NCI-H1436 treated with DMSO at 0.1 percent for 48 hours (cell line): ENCODE measurements at places on chromosomes 7 and 10.

DNA sequence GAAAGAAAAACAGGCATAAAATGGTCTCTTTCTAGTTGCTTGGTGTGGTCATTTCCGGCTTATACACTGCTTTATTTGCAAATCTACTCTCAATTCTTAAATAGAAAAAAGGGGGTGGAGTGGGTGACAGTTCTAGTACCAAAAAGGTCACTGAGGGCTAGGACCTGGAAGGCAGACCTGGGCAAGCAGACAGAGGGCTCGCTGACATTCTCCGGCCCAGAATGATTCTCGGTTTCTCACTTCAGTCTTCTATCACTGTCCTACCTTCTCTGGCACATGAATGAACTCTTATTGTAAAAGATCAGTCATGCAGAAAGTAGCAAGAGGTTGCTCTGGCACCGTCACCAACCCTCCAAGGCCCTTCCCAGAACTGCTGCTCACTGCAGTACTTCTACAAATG, 54.0 kb downstream of the MALSU1 start:
- DNase-seq = no peak

DNA sequence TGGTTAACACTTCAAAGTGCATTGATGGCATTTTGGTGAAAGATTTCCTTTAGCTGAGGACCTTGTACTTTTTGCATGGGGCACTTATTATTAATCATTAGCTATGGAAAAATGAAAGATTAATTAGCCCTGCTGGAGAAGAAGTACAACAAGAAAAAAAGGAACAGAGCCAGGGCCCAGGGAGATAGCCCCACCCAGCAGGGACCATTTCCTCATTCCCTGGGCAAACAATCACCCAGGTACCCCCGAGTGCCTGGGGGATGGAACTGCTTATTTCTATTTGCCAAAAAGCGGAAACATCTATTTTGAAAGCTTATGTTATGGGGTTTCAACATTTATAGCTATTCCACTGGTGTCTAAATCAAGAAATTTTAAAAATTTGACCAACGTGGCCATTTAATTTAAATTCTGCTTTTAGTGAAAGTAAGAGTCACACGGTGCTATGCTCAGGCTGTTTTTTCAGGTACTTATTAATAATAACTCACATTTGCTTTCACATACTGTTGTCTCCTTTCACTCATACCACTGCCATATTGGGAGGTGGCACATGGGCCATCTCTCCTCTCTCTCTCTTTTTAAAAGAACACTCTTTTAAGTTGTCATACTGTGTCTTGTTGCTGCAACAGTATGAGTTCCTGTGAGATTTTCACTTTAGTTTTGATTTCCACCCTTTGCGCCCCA, 143.6 kb upstream of the KIF5B start:
- DNase-seq = no peak

- no peak for DNase-seq
These were observed 171.1 kb upstream of the PHF14 start for GRCh38 chr7:10802526-10802925.

DNA sequence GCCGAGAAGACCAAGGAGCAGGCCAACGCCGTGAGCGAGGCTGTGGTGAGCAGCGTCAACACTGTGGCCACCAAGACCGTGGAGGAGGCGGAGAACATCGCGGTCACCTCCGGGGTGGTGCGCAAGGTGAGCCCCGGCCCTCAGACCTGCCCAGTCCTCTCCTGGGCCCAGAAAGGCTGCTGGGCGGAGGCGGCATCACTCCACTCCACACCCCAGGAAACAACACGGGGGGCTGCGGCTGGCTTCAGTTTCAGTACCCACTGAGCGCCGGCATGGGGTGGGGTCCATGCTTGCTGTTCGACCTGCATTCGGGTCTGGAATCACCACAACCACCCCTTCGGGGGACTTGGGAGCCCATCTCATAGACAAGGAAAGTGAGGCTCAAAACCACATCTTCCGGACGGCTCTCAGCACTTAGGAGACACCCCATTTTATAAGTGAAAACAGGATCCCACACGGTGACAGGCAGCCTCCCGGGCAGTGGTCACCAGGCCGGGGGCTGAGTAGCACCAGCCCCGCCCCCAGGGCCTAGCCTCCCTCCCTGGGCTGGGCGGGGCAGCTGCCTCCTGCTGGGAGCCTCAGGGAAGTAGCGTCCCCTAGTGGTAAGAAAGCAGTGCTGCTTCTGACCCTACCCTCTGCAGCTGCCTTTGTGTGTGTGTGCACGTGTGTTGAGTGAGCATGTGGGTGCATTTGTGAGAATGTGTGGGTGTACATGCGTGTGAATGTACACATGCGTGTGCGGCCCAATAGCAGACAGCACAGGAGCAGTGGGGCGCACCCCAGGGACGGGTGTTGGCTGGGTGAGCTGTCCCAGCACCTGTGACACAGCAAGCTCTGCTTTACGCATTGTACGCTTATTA, 1.8 kb downstream of the SNCG start:
- DNase-seq = no peak

DNA sequence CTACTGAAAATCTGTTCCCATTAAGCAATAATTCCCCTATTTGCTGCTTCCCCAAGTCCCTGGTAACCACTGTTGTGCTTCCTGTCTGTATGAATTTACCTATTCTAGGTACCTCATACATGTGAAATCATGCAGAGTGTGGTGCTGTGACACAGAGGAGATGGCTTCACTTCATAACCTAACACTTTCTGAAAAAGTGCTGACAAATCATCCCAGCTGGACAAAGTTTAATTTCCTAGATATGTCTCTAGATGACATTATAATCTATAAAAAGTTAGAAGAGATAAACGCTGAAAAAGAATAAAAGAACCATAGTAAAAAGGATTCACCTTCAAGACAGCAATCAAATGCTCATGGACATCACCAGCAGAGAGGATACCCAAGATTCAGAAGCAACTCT, 277.9 kb downstream of the SKIDA1 start:
- no peak for DNase-seq

GRCh38 chr10:31099664-31100063, 68.0 kb upstream of the ZNF438 start:
- DNase-seq = no peak

- DNase-seq = no peak
These were observed 31.2 kb upstream of the GARS1 start for GRCh38 chr7:30563326-30563942.

- DNase-seq = no peak
These were observed 48.5 kb downstream of the SORCS3 start for GRCh38 chr10:104689547-104689946.

DNA sequence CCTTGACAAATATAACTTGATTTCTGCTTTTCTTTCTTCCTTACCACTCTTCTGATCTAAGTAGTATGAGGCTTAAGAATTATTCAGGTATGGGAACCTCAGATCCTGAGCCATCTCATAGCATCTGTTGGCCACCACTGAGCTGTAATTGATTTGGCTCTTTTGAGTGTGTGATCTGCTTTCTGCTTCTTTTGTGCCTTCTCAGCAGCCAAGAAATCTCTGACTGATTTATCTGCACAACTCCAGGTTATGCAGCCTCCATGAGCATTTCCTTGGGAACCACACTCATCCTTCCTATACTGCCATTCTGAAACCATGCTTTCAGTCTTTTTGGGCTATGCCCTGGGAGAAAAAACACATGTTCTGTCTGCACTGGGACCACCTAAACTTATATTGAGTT, 178.0 kb upstream of the FAM3C start:
- no peak for DNase-seq

- no peak for DNase-seq
These were observed 184.2 kb downstream of the CCDC71L start for GRCh38 chr7:106476751-106477150.

GRCh38 chr10:111137587-111137986, 60.8 kb downstream of the ADRA2A start:
- DNase-seq = no peak

DNA sequence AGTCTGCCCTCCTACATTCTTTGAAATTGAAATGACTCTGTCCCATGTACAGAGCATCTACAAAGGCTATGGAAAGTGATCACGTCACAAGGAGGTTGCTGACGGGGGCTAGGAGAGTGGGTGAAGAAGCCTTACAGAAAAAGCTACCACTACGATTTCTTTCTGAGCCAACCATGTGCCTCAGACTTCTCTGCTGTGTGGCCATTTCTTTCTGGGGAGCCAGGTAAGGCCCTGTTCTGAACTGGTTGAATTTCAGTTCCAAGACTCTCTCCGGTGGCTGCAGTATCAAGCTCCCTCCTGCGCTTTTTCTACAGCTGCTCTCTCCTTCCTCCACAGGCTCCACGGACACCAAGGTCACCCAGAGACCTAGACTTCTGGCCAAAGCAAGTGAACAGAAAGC, 112.5 kb upstream of the PRSS1 start:
- no peak for DNase-seq

DNA sequence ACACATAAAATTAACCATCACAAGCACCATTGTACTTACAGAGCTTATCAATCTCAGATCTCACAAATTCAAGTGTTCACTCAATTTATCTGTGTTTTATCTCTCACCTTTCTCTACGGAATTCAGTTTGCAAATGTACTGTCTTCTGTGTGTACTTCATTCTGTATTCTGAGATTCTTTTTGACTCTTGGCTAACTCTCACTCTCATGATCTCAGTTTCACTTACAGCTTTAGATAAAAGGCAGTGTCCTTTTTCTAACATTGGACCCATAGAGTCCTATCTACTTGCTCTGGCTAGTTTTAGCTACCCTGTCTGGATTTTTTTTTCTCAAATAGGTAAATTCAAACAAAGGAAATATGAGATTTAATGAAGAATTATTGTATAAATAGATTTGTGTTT, 176.0 kb downstream of the CCDC7 start:
- DNase-seq = no peak

- no peak for DNase-seq
These were observed 619.0 kb upstream of the DPP6 start for GRCh38 chr7:153433223-153433622.

DNA sequence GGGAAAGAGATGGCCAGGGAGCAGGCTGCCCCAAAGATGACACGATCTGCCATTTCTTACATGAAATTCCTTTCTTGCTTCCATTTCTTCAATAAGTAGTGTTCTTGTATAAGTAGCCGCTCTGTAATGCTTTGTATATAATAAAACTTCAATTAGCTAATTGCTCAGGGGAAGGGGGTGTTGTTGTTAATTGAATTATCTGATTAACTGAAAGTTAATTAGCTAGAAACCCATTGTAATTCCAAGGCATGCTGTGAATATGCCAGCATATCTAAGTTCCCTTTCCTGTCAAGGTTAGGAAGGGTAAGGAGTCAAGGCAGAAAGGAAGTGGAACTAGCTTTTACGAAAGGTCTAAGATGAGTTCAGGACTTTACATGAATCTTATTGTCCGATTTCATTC, 765.9 kb downstream of the TYW1 start:
- DNase-seq = no peak

DNA sequence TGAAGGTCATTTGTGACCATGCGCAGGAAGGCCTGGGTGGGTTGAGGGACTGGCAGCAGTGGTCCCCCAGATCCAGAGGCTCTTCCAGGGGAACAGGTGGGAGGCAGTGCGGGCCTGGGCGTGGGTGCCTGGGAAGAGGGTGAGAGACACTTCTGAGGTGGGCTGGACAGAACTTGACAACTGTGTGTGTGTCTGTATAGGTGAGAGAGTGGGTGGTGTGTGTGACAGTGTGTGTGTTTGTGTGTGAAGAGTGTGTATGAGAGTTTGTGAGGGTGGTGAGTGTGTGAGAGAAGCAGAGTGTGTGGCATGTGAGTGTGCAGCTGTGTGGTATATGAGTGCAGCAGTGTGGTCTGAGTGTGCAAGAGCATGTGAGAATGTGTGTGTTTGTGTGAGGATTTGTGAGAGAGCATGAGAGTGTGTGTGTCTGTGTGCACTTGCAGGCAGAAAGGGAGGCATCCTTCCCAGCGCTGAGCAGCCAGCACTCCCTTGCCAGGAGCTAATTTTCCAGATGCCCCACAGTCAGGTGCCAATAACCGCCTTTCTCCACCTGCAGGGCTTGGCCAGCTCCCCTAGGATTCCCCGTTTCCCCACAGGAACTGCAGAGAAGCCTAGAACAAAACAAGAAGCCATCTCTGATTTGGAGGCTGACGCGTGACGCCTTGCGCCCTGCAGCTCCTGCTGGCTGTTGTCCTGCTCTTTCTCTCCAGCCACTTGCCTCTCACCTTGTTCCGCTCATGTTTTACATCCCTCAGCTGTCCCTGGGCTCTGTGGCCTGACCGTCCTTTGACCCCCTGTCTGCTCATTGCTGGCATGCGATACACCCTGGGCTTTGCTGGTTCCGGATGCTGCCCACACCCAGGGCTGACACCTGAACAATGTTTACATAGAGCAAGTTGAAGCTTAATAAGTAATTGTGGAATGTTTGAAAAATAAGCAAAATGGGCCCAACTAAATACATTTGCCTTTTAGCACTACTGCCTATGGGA, 88.0 kb downstream of the TMEM178B start:
- DNase-seq = no peak

- DNase-seq = no peak
These were observed 218.4 kb upstream of the ZNF32 start for GRCh38 chr10:43867113-43867512.

DNA sequence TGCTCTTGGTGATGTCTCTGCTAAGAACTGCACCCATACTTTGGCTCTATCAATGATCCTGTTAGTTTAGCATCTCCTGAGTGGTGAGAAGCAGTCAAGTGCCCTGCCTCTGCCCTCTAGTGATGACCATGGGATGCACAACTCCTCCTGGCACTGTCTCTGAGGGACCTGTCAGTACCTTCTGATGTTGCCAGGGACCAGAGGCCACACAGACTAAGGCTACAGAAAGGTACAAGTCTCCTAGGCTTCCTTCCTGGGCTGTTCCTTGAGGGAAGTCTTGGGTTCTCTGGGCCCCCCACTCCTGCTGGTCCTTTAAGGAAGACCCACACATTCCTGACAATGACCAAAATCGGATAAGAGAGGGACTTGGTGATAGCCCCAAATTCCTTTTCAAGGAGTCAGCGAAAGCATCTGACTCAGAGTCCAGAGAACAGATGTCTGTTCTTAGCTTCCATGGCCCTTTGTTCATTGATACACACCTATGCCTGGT, 15.3 kb downstream of the NKX2-3 start:
- no peak for DNase-seq

DNA sequence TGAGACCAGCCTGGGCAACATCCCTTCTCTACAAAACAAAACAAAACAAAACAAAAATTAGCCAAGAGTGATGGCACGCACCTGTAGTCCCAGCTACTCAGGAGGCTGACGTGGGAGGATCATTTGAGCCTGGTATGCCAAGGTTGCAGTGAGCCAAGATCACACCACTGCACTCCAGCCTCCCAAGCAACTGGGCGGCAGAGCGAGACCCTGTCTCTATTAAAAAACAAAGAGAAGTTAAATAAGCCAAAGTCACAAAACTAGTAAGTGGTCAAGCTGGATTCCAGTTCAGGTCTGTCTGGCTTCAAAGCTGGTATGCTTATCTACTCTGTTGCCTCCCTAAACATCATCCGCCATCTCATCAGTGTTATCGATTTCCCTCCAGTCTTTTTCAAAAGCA, 110.8 kb downstream of the ARID5B start:
- DNase-seq = no peak

GRCh38 chr10:7117806-7118674, 292.8 kb downstream of the SFMBT2 start:
- DNase-seq = no peak
